Putamen (tissue), 1 donor: ENCODE measurements at places on chromosomes 16 and 17.

DNA sequence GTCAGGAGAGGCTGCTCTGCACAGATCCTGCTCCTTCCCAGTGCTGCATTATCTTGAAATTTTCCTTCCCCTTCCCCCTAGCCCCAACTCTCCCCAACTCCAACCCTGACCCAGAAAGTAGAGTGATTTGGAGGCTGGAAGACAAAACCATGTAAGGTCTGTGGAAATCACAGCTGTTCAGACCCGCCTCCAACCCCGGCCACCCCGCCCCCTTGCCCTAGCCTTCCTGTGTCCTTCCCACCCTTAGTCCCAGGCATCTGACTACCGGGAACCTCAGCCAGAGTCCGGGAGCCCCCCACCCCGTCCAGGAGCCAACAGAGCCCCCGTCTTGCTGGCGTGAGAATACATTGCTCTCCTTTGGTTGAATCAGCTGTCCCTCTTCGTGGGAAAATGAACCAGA is at the start of gene AOC3:
Gene AOC3, plus strand, starts transcription at position 246 of the 400 bp plus-strand sequence. Its CDS starts 145 bp downstream, at position 391.
- no peak for DNase-seq

- no peak for DNase-seq
Measured at GRCh38 chr16:23082161-23082788, 67.0 kb downstream of the USP31 start.

DNA sequence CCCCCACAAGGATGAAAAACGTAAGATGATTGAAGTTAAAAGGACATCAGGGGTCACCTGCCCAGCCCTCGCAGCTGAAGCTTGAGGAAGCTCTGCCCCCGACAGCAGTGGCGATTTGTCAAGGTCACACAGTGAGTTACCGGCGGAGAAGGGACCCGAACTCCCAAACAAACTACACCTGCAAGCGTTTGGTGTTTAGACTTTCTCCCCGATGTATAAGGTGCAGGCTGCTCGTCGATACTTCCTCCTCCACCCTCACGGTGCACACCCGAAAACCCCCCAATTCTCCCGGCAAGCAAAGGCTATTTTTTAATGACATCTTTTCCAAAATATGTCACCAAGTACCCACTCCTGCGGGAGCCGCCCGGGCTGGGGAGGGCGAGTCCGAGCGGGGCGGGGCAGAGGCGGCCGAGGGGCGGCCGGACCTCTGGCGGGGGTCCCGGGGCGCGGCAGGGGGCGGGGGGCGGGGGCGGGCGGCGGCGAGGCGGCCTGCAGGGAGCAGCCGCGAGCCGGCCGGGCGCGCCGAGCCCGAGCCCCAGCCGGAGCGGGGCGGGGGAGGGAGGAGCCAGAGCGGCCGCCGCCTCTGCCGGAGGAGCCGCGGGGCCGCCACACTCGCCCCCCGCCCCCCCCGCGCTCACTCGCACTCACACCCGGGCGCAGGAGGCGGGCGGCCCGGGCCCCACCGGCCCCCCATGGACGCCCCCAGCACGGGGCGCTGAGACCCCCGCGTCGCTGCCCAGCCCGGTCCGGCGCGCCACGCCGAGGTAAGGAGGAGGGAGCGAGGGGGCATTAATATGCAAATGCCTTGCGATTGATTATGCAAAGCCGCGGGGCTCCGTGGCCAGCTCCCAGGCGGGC is at the start of gene THRA:
Gene THRA, plus strand, starts transcription at position 637 of the 858 bp plus-strand sequence. CDS start 11,524 bp downstream, outside the sequence.
- peak; percentile 81 for DNase-seq

- no peak for DNase-seq
Measured at GRCh38 chr17:78133971-78134898, 3.7 kb downstream of the TMC8 start.

GRCh38 chr16:84481051-84481735 is 23.3 kb downstream of the MEAK7 start:
- DNase-seq: no peak

- no peak for DNase-seq
Measured at GRCh38 chr17:82962163-82962720, 117.2 kb upstream of the METRNL start.

DNA sequence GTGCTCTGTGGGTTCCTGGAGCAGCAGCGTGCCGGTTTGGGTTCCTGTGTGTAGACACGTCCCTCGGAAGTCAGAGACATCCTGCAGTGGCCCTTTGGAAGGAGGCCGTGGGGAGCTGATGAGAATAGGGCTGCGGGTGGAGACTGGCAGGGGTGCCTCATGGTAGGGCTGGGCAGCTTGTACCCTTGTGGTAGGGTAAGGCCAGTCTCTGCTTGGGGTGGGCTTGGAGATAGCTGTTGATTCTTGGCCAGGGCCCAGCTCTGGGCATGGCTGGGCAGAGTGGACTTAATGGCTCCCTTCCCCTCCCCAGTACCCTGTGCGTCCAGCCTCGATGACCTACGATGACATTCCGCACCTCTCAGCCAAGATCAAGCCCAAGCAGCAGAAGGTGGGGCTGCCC is 10.6 kb downstream of the POLR3E start:
- DNase-seq: no peak

DNA sequence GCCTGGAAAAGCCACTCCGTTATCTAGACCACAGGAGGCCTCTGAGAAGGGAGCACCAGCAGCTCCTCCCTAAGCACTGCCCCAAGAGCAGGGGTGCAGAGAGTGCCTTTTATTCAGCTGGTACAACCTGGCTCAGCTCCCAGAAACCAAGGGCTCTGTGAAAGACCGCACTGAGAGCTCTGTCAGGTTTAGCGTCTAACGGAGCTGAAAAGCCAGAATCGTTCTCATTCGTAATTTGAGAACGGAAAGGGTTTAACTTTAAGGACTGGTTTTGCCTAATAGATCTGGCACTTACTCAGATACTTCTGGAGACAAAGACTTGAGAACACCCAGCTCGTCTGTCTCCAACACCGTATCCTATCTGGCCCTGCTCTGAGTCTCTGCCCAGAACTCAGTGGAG is 13.5 kb downstream of the MPG start:
- peak; percentile 73 for DNase-seq

- no peak for DNase-seq
Measured at GRCh38 chr16:73510852-73511251, 462.9 kb upstream of the ZFHX3 start.

- DNase-seq: no peak
Measured at GRCh38 chr16:14958970-14959369, 15.9 kb upstream of the PDXDC1 start.

GRCh38 chr17:31329221-31329620 is 7.8 kb upstream of the EVI2A start:
- no peak for DNase-seq

GRCh38 chr16:58088091-58088490 is 41.1 kb downstream of the CFAP20 start:
- DNase-seq: no peak
